Amniotic epithelial cell (primary cell): ENCODE measurements at places on chromosomes 12 and 14.
A peak's percentile ranks its signal among the peaks of the same experiment; 100 is the strongest.

DNA sequence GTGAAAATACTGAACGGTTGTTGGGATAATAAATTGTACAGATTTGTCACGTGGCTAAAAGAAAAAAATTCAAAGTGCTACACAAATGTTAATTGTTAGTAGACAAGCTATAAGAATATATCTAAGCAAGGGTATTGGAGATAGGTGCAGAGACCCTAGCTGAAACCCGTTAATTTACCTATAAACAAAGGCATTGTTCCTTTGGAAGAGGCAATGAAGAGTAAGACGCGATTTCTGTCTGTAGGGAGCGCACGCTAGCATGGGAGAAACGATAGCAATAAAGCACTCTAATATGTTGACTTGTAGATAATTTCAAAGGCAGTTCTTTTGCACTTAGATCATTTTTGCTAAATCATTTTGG lies 565 bp downstream of the CCDC77 start:
- peak; percentile 29 for DNase-seq

DNA sequence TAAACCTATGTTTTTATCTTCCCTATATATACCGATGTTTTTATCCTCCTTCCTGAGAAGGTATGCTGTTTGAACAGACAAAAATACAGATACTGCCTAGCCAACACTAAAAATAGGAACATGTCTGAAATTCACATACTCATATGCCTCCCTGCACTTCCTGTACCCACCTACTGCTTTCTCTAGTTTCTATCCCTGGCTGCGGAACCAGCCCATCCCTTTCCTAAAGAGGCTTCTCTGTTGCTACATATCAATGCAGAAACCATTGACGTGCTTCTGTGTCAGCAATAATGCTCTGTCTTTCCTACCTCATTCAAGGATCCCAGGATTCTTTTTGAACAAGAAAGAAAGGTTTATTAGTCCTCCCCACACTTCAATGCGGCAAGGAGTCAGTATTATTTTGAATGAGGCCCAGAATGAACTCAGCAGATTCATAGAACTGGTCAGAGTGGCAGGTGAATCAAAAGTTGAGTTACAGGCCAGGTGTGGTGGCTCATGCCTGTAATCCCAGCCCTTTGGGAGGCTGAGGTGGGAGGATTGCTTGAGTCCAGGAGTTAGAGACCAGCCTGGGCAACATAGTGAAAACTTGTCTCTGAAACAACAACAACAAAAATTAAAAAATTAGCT lies 67.8 kb upstream of the NAP1L1 start:
- no peak for DNase-seq

GRCh38 chr12:30928356-30929244 lies 2.1 kb downstream of the TSPAN11 start:
- no peak for DNase-seq

GRCh38 chr14:21822109-21822508 lies 148.5 kb upstream of the OR4E1 start:
- DNase-seq: no peak

DNA sequence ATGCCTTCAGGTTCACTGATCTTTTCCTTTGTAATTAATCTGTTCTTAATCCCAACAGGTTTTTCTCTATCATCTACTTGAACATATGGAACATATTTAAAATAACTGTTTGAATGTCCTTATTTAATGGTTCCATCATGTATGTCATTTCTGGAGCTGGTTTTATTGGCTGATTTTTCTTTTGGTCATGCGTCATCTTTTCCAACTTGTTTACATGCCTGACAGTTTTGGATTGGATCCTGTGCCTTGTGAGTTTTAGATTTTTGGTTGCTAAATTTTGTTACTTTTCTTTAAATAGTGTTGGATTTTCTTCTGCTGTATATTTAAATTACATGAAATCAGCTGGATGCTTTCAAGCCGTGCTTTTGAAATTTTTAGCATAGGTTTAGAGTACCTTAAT lies 237.3 kb upstream of the DAAM1 start:
- no peak for DNase-seq

DNA sequence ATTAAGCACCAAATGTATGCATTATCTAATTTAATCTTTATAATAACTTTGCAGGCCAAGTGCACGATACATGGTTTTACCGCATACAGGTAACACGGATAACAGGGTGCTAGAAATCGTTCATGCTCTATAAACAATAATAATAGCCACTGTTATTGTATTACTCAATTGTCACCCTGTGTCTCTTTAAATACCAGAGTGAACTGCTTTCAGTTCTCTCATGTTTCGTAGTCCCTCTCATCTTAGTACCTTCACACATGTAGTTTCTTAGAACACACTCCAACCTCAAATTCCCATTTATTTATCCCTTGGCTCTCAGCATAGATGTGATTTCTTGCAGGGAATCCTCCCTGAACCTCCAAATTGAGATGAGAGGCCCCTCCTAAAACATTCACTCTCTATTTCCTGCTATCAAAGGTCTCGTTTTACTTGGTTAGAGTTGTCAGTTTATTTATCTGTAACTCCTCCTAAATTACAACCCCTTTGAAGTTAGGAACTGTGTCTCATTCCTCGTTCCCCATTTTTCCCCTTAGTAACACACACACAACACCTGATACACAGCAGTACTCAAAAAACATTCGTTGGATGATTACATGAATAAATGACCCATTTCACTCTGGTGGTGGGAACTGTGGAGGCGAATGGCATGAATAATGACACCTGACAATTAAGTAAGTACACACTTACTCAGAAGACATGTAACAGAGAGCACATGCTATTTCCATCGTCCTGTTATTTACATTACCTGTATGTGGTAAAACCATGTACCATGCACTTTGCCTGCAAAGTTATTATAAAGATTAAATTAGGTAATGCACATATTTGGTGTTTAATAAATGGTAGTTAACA lies 134.6 kb downstream of the BTG1 start:
- no peak for DNase-seq

DNA sequence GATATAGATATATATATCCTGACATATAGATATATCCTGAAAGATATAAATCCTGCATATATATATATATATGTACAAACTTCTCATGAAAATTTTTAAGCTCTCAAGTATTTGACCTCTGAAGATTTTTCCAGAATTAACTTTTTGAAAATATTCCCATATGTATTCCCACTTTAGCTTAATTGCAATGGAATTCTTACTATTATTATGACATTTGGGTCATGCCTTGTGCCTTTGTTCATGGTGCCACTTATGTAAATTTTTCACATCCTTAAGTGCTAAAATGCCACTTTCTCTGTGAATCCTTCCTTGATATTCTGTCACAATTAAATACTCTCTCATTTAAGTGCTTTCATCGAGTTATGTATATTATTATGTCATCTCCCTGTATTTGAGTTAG lies 398.2 kb upstream of the SEL1L start:
- no peak for DNase-seq

DNA sequence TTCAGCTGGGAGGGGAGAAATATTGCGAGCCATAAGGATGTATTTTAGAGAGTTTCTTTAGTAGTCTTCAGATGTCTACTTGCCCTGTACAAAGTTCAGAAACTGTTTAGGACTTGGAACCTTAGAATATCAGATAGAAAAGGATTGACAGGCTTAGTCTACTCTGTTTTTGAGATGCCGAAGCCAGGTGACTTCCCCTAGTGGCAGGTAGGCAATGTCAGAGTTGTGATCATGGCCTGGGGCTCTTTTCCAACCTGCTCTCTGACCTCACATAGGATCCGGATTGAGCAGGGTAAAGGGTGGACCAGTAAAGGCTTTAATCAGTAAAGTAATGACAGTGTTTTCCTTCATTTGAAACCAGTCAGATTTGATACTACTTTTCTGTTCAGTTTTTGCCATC lies 59.6 kb downstream of the PRKCH start:
- no peak for DNase-seq

- DNase-seq: peak; percentile 27
Observed at GRCh38 chr12:51721282-51721940, 127.1 kb downstream of the FIGNL2 start.

GRCh38 chr14:88388741-88389282 lies 3.4 kb downstream of the SPATA7 start:
- no peak for DNase-seq

DNA sequence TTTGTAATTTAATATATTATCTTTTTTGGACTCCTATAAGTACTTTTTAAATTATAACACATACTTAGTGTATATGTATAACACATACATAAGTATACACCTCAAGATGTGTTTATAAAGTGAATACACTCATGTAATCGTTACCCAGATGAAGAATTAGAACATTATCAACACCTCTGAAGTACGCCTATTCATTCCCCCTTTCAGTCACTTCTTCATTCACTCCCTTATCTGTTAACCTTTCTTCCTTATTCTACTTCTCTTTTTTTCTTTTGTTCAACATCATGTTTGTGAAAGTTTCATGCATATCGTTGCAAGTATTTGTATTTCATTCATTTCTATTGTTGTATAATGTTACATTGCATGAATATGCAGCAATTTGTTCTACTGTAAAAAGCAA lies 98.5 kb downstream of the ARID2 start:
- no peak for DNase-seq

DNA sequence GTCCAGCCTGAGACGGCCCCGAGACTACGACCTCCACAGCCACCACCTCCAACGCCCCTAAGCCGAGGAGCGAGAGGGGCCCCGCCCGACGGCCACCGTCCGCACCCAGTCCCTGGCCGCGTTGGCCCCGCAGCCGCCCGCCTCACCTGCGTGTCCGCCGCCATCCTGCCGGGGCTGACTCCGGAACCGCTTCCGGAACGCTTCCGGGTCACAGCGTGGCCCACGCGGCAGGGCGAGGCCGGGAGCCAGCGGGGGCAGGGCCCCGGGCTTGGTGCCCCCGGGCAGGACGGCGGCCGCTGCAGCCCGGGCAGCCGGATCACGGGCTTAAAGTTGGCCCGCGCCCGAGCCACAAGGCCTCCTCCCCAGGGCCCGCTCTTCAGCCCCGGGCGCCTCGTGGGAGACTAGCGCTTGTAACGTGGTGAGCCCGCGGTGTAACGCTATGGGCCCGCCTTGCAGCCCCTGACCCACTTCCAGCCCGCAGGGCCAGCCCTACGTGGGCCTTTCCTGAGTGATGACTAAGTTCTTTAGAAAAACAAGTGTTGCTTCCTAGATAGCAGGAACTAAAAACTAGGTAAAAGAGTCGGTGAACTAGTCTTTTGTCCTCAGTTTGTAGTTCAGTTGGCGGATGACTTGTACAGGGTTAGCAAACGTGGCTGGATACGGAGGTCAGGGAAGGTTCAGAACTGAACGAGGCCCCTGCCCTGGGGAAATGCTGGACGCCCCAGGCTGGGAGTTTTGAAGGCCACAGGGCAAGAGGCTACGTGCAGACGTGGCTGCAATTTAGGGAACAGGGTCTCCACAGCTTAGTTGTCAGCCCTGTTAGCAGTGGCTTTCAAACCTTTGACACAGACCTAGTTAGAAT lies at the start of gene GCN1:
GCN1 (minus strand) TSS at position 182 of the 862 bp plus-strand sequence; CDS start at position 164, 18 bp downstream.
- DNase-seq: peak; percentile 80
